ENCODE measurements at places on chromosomes 4 and X.

GRCh38 chr4:119152741-119153140 is 17.1 kb downstream of the MYOZ2 start:
- no peak for DNase-seq

- peak; percentile 78 for DNase-seq
Observed at GRCh38 chr4:39062094-39062769, at the start of gene KLHL5. KLHL5 (plus strand) TSS chr4:39062232; CDS start chr4:39062653, 421 bp downstream.

- DNase-seq: no peak
Observed at GRCh38 chrX:132101799-132102198, 26.0 kb downstream of the FRMD7 start.

GRCh38 chr4:115944146-115944905 is 830.9 kb upstream of the NDST4 start:
- peak; percentile 35 for DNase-seq

DNA sequence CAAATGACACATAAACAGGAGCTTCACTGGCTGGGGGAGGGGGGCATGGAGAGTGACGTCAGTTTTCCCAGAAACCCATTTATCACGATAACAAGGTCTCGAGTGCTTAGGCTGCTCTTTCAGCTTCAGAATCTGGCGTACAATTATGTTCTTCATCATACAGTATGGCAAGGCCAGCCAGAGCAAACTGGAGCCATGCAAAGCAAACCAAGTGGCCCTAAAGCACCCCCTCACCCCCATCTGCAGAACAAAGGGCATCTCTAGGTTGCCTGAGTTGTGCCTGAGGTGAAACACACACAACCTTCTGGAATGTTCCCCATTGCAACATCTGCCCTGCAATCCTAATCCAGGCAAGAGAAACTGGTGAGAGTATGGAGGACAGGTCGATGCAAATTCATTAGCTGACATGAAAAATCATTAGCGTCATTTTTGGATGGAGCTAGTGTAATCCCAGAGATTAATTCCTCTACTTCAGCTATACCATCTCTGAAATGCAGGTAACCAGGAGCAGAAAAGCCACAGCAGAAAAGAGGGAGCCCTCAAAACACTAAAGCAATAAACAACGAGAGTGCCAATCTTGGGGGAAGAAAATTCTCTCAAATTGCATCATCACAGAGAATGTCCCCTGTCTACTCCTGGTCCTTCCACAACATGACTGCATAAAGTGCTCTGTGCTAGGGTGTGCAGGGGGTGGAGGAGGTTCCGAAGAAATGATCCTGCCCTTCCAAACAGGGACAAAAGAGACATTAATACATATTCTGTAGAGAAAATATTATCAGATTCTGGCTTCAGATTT is 1.8 kb downstream of the SEPTIN6 start:
- no peak for DNase-seq

All from foreskin melanocyte (primary cell).